Activated T-cell treated with anti-CD3 and anti-CD28 coated beads, Interleukin-2, amount 50 U/mL, for 24 hours (primary cell): ENCODE measurements at places on chromosomes 2 and 18.

GRCh38 chr2:103169861-103170260, 408.0 kb downstream of the TMEM182 start:
- no peak for DNase-seq

DNA sequence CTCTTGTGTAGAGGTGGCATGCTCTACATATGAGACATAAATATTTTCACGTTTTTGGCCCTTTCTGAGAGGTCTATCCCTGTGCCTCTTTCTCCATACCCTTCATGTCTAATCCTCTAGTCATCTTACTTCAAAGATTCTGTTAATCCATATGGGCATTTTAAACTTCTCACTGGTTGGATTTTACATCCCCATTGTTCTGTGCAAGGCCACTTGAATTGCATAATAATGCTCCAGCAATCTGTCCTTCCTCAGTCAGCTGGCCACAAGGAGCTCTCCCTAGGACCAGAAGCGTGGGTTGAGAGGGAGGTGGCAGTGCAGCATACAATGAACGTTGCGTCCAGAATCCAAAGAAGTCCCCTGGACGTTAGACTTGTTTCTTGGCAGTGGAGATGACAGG, 58.2 kb downstream of the TDRD15 start:
- no peak for DNase-seq

GRCh38 chr2:65392609-65393008, 39.8 kb downstream of the SPRED2 start:
- no peak for DNase-seq

- no peak for DNase-seq
Measured at GRCh38 chr2:201150454-201151020, 32.4 kb upstream of the CASP10 start.

- DNase-seq, result no peak
Measured at GRCh38 chr18:62767836-62768557, 52.7 kb downstream of the PHLPP1 start.

- DNase-seq, result peak; percentile 64
Measured at GRCh38 chr2:8576525-8577167, 105.2 kb upstream of the ID2 start.

GRCh38 chr2:31664949-31665724, 84.4 kb upstream of the SRD5A2 start:
- DNase-seq, result no peak

GRCh38 chr2:20425371-20425881, 21.4 kb upstream of the RHOB start:
- no peak for DNase-seq
